ENCODE measurements at places on chromosomes 6 and 20.

DNA sequence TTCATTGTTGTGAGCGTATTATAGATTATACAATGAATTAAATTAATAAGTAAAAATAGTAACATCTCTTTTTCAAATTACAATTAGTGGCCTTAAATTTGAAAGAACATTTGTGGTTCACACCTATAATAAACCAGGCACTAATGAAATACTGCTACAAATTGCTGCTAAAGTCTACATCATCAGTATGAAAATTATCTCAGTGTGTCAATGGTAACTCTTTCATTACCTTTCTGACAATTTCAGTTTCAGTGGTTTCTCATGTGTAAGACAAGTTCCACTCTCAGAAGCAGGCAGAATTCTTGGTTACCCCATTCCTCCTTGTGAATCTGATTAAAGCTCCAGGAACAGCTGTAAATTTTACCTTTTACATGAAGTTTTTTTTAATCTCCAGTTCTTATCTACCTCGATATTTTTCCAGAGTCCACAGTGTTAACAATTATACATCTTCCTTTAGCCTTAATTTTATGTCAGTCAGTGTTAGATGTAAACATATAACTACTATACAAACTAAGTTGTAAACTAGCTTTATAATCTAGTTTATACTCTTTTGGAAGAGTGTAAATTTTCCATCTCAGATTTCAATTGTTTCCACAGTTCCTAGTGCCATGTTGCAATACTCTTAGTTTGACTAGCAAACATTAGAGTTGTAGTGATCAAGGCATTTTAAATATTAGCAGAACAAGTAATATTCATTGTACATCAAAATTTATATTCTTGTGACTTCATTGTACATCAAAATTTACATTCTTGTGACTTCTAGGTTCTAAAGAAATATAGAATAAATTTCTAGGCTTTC is 1038.4 kb downstream of the EPHA7 start:
- no peak for DNase-seq

DNA sequence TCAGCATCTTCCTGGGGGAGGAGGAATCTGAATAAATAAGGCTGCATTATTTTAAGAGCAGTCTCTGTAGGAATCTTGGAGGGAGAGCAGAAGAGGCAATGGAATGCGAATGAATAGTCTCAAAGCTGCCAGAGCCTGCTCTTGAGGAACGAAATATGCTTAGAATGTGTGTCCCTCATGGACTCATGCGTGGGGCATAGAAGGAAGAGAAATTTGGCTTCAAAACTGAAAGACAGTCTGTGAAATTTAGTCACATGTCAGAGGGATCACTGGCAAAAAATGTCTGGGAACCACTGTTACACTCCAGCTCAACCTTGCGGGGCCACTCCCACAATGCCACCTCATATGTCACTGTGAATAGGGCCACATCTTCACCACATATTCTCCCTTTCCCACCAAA is 95.5 kb downstream of the GJA10 start:
- no peak for DNase-seq

- DNase-seq, result no peak
These were observed 83.7 kb upstream of the ZFP64 start for GRCh38 chr20:52275181-52275691.

DNA sequence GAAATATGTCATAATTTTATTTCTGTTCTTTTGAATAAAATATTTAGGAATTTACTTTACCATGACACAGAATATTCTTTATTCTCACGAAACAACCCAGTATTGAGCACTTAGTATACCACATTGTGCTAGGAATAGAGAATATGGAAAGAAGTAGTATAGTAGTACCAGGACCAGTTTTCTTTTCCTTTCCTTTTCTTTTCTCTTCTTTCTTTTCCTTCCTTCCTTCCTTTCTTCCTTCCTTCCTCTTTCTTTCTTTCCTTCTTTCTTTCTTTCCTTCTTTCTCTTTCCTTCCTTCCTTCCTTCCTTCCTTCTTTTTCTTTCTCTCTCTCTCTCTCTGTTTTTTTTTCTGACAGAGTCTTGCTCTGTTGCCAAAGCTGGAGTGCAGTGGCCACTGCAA is 7.5 kb upstream of the PLCB4 start:
- DNase-seq, result no peak

GRCh38 chr20:32764005-32764960 is 2.1 kb downstream of the DNMT3B start:
- no peak for DNase-seq

- DNase-seq, result no peak
These were observed 24.0 kb upstream of the GATA5 start for GRCh38 chr20:62499758-62500236.

DNA sequence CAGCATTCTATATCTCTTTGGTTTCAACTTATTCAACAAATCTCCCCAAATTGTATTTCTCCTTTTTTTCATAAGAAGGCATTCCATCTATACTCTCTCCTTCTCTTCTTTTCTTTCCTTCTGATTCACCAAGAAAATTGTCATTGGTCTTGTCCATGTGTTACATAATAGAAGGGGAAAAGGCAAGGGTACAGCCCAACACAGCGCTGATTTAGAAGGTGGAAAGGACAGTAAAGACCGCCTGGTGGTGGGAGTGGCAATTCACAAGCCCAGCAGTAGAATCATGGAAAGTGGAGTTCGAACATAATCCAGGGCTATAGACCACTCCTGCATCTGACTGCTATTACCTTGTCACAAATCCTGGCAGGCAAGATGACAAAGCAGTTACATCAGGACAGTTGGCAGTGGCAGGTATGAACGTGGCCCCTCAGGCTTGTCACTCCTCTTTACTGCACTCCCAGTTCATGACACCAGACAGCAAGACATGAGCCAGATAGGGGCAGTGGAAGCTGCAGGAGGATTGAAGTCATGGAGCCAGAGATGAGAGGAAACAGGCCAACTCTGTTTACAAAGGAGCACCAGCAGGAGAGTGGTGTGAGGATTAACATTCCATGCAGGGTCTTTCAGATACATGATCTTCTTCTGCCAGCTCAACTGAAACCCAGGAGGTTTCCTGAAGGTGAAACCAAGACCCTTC is 2.1 kb upstream of the TNFAIP3 start:
- DNase-seq, result no peak

DNA sequence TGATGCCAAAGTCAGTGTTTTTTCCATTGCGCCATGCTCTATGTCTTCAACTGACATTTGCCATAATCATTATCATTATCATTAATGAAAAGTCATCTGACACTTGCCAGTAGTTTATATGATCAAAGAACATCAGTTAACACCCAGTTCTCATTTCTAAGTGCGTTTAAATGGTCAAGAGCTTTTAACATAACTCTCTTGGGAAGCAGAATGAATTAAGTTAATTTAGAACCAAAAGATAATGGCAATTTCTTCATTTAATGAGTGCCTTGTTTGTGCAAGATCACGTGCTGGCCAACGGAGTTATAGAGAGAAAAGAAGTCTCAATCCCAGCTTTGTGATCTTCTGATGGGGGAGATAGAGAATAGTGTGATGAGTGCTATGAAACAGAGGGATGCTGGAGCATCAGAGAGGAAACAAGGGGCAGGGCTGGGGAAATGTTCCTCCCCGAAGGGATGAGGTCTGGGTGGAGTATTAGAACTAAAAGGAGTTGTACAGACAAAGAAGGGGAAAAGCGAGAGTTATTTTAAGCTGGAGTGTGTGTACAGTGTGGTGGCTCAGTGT is 20.3 kb downstream of the ANKS1A start:
- DNase-seq, result no peak

All from CD4-positive, alpha-beta T cell (primary cell).